GM18507 (cell line): ENCODE measurements at places on chromosomes 1 and 21.

DNA sequence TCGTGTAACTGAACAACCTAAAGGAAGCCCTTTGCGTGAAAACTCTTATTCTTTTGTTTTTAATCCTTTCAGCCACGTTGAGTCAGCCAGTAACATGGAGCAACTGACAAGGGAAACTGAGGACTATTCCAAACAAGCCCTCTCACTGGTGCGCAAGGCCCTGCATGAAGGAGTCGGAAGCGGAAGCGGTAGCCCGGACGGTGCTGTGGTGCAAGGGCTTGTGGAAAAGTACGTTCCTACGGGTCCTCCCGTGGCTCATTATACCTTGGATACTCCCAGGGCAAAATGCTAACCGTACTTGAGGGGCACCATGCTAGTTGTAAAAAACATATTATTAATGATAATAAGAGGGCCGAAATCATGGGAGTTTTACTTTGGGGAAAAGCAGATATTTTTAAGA is 49.4 kb downstream of the LAMC2 start:
- DNase-seq = no peak

GRCh38 chr1:243796016-243796415 is 54.0 kb downstream of the AKT3 start:
- no peak for DNase-seq

DNA sequence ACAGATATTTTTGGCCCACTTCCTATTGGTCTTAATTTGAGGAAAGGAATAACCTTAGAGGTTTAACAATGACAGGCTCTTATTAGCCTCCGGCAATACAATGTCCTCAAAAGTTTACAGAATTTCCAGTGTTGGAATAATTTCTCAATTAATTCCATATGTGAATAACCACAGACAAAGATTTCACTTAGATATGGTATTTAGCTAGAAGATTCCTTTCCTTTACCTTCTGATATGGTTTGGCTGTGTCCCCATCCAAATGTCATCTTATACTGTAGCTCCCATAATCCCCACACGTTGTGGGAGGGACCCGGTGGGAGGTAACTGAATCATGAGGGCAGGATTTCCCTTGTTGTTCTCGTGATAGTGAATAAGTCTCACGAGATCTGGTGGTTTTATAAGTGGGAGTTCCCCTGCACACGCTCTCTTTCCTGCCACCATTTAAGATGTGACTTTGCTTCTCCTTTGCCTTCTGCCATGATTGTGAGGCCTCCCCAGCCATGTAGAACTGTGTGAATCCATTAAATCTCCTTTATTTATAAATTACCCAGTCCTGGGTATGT is 54.9 kb upstream of the RGS7 start:
- no peak for DNase-seq

GRCh38 chr1:170162459-170163246 is 16.9 kb downstream of the NTMT2 start:
- no peak for DNase-seq

- DNase-seq = peak; percentile 14
These were observed 49.0 kb downstream of the SCCPDH start for GRCh38 chr1:246773213-246773641.

DNA sequence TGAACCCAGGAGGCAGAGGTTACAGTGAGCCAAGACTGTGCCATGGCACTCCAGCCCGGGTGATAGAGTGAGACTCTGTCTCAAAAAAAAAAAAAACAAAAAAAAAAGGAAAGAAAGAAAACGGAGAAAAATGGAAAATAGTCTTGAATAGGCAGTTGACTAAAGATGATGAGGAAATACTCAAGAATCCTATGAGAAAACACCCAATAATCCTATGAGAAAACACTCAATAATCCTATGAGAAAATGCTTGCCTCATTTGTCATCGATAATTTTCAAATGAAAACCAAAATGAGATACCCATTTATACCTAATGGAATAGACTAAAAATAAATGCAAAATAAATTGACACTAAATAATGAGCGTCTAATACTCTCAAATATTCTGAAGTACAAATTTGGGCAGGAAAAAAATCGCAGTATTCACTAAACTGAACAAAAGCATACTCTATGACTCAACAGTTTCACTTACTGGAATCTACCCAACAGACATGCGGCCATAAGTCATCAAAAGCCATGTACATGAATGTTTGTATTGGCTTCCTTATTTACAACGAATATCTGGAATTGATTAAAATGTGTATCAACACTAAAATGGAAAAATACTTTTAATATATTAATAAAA is 733.9 kb upstream of the CHRM3 start:
- DNase-seq = no peak

DNA sequence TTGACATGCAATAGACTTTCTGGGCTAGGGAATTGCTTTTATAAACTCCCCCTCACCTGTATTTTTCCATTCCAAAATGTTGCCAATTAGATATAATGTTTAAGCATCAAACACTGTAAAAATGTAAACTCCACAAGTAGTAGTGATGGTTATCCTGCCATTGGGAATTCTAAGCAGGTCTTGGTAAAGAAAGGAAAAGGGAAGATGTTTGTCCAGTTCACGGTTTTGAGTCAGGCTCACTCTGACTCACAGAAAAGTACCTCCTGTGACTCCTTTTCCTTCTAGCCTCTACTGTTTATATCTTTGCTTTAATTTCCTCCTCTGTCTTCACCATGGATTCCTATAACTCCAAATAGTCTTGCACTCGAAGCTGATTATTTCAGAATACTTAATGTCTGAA is 19.0 kb upstream of the PTPN14 start:
- no peak for DNase-seq

DNA sequence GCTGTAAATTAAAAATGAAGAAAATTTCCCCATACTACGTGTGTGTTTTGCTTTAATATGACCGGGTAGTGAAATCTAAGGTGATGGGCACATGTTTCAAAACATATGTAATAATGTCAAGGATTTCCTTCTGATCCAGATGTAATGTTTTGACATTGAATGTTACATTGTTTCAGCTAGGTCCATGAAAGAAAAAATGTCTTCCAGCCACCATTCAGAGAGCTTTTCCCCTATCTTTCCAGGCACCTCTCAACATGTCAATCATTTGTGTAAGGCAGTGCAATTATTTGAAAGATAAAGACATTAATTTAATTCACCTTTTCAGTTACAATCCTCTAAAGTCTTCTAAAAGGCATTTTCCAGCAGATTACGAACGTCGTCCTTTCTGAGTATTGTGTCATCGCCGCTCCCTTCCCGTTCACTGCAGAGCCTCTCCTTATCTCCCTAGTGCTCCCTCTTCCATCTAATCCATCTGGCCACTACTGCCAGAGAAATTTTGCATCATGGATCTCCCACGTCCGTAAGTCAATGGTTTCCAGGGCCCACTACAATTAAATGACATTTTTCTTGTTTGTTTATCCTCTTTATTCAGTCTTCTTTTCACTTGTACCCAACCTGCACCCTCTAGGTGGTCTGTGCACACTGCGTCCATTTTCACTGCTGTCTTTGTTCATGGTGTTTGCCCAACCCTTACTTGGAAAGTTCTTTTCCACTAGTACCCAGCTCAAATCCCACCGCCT is 1.3 kb upstream of the VAMP3 start:
- DNase-seq = no peak

DNA sequence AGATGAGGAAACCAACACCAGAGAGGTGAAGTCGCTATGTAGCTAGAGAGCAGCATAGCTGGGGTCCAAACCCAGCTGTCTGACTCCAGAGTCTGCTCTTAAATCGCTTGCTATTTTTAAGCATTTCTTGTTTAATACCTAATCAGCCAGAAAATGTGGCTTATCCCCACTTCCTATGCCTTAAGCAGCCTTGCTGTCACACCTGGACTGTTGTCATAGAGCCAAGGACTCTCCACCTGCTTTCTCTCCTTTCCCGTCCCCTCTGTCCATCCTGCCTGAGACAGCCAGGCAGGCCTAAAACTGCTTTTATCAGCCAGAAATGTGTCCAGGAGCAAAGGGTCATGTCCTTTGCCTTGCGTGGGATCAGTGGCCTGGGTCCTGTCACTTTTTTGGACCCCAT is 28.3 kb upstream of the EPHA8 start:
- DNase-seq = no peak

- no peak for DNase-seq
These were observed 103.4 kb upstream of the TIAM1 start for GRCh38 chr21:31447505-31447904.

DNA sequence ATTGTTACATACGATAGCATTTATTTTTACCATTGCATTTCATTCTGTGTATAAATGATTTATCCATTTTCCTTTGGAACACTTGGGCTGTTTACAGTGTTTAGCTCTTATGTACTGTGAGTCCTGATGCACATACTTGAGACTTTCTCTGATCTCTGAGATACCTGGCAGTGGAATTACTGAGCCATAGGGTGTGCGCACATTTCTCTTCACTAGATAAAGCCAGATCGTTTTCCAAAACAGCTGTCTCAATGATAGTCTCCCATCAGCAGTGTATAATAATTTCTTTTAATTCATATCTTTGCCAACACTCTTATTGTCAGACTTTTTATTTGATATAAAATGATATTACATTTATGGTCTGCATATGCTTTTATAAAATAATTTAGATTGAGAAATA is 66.2 kb downstream of the VPS13D start:
- no peak for DNase-seq

DNA sequence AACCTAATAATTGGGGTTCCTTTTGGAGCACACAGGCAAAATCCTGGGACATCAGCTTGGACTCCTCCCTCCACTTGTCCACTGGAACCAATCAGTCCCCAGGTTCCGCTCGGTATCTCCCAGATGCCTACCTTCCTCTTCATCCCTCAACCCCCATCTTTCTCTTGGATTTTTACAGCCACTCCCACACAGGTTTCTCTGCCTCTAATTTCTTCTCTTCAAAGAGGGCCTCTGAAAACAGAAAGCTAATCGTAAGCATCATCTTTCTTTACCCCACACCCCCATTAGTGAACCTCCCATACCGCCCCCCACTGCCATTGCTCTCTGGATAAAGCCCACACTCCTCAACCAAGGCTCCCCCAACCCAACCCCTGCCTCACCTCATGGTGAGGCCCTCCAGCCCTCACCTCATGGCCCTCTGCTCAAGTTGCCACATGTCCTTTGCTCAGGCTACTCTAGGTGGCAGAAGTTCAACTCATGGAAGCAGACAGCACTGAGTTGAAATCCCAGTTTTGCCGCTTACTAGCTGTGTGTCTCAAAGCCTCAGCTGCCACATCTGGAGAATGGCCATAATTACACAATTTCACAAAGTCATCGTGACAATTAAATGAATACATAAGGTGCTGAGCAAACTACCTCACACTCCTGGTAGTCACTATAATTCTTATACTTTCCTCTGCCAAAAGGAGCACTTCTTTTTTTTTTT is 18.1 kb upstream of the WASF2 start:
- DNase-seq = no peak

GRCh38 chr1:201739492-201740085 is 89.4 kb upstream of the IPO9 start:
- DNase-seq = no peak

DNA sequence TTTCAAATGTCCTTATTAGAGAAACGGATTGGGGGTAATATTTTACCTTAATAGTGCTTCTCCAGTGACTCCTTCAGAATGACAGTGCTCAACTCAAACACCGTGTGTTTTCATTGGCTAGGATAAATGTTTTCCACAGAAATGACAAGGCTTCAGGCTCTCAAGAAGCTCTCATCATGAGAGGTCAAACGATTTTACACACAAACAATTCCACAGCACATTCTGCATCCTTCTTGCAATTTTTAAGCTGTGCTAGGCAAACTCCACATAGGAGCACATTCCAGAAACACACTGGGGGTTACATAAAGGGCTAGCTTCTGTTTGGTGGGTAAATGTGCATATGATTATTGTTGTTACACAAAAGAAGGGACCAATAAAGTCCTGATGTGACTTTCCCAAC is 75.5 kb upstream of the IPO9 start:
- DNase-seq = no peak

- DNase-seq = no peak
These were observed 51.0 kb upstream of the IKBKE start for GRCh38 chr1:206419250-206419649.

GRCh38 chr1:236491469-236492136 is 32.2 kb upstream of the LGALS8 start:
- no peak for DNase-seq

DNA sequence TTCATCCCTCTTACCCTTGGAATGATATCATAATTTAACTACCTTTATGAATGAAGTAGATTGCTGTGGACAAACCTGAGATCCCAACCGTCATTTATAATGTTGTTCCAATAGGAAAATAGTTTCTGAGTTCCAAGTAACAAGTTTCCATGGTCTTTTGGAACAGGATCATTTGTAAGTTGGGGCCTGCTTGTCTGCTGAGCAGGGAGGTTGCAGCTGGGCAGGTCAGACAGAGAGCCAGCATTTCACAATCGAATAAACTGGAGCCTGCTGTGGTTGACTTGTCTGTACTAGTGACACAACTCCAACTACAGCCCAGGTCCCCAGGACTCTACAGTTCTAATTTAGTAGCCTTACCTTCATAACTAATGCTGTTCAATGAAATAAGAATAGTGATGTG is 18.6 kb upstream of the RALGPS2 start:
- DNase-seq = no peak

DNA sequence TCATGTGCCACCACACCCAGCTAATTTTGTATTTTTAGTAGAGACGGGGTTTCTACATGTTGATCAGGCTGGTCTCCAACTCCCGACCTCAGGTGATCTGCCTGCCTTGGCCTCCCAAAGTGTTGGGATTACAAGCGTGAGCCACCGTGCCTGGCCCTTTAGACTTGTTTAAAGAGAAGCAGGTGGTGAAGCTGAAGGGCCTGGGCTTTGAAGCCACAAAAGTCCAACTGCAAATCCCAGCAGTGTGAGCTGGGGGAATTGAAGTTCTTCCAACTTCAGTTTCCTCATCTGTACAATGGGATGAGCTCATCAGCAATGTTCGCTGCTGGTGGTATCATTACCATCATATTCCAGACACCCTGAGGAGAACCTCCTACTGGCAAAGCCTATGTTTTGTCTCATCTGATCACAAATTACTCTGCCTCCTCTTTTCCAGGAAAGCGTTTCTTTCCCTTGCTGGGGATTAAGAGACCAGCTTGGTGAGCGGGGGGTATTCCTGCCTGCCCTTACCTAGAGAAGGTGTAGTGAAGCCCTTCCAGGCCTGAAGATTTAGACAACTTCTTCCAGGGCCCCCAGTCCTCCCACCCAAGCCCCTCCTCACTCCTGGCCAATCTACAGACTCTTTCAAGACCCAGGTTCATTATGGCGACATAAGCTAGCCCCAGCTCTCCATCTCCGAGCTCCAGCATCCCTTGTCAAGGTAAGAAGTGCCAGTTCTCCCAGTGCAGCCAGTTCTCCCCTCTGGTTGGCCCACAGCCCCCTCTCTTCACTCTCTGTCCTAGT is 2.4 kb upstream of the SHISA4 start:
- no peak for DNase-seq

GRCh38 chr1:22386774-22387173 is 64.9 kb upstream of the ZBTB40 start:
- DNase-seq = no peak

GRCh38 chr1:221397606-221398005 is 344.3 kb downstream of the DUSP10 start:
- DNase-seq = no peak

DNA sequence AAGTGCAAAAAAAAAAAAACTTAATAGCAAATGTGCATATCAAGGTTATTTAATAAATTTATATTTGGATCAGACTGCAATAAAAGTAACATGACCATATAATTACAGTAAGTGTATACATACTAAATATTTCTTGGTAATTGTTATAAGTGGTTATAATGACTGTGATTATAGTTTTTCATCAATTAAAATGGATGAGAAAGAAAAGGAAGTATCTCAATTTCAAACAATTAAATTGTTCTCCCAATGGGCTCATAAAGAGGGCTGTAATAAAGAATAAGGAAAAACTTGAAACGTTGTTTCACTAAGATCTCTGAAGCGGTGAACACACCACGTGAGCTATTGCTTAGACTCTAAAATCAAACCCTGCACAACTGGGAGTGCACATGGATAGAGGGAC is 104.1 kb downstream of the CDC42BPA start:
- DNase-seq = no peak

- no peak for DNase-seq
These were observed 24.2 kb upstream of the PEX19 start for GRCh38 chr1:160309185-160309557.
